ENCODE measurements at places on chromosomes 7 and 10.
A peak's percentile ranks its signal among the peaks of the same experiment; 100 is the strongest.

DNA sequence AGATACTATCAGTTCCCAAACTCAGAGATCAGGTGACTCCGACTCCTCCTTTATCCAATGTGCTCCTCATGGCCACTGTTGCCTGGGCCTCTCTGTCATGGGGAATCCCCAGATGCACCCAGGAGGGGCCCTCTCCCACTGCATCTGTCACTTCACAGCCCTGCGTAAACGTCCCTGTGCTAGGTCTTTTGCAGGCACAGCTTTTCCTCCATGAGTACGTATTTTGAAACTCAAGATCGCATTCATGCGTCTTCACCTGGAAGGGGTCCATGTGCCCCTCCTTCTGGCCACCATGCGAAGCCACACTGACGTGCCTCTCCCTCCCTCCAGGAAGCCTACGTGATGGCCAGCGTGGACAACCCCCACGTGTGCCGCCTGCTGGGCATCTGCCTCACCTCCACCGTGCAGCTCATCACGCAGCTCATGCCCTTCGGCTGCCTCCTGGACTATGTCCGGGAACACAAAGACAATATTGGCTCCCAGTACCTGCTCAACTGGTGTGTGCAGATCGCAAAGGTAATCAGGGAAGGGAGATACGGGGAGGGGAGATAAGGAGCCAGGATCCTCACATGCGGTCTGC is 162.2 kb downstream of the EGFR start:
- no peak for ATAC-seq

GRCh38 chr7:46198701-46199100 is 277.6 kb upstream of the IGFBP3 start:
- no peak for ATAC-seq

- ATAC-seq = peak; percentile 49
These were observed 273.6 kb upstream of the PODXL start for GRCh38 chr7:131829947-131830558.

DNA sequence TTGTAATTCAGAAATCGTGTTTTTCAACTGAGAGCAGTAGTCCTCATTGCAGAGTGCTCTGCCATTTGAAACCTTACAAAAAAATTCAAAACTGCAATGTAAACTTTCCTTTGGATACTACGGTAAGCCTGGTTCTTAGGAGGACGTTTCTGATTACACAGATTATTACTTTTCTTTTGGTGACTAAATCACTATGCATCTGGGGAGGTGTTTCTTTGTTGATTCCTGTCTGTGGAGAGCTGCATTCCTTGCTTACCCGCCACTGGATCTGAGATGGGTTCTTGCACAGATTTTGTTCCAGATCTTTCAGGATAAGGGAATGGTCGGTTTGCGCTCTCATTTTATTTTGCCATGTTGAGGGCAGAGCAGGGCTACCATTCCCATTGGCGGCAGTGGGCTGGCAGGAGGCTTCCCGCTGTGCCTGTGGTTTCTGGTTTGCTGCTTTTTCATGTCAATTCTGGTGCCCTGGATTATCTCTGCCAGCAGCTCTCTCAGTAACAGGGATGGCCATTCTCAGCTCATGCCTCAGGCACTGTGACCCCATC is 485.1 kb downstream of the GLRX3 start:
- no peak for ATAC-seq

DNA sequence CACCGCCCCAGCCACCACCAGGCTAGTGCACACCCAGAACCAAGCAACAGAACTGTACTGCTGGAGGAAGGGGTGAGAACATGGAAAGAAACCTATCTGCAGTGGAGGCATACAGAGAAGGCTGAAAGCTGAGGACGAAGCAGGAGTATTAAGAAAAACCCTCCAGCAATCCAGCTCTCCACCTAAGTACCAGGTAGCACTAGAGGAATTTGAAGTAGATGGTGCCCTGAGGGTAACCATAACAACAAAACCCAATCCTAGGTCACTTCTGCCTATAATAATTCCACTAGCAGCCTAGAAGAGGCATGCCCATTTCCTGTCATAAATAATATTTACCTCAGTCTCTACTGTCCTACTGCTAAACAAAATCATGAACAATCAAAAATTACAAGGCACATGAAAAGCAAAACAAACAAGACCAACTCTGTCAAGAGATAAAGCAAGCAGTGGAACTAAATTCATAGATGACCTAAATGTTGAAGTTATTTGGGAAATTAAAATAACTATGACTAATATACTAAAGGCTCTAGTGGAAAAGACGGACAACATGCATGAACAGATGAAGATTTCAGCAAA is 51.1 kb downstream of the HYCC1 start:
- peak; percentile 26 for ATAC-seq

- ATAC-seq = no peak
These were observed 117.8 kb upstream of the AKR1E2 start for GRCh38 chr10:4708123-4708759.

- no peak for ATAC-seq
These were observed 420.8 kb upstream of the AUTS2 start for GRCh38 chr7:69177461-69177861.

DNA sequence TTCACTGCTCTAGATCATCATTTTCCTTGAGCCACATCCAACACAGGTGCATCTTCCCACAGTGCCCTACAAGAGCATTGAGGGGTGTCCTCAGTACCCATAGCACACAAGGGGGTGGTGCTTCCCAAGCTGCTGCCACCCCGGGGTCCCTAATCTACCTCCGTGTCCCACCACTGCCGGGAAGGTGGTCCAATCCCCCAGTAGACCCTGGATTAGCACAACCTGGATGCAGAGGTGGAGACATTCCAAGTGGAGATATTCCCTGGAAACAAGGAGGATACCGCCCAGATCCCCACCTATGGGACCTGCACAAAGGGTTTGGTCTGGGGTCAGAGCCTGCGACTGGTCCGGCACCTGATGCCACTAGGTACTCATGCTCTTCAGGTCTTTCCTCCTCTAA is 284.8 kb upstream of the PPP2R2D start:
- ATAC-seq = no peak

DNA sequence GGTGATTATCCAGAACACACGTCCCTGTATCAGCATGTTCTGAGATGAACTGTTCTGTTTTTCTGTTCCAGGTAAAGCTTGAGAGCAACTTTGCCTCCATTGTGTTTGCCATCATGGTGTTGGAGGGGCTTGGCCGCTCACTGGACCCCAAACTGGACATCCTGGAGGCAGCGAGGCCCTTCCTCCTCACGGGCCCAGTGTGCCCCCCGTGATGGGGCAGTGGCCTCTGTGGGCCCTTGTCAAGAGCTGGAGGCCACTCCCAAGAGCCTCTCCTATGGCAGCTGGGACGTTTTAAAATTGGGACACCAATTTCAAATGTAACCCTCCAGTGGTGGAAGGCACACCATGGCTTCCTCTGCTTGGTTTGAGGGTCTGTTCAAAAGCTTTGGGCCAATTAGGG is 1.9 kb upstream of the NDUFB2 start:
- ATAC-seq = no peak
